Stimulated activated CD8-positive, alpha-beta memory T cell treated with anti-CD3 and anti-CD28 coated beads, Interleukin-2, amount 100 ng/mL, for 1 hour (primary cell): ENCODE measurements at places on chromosomes 1 and 21.

GRCh38 chr1:18527921-18528320, 47.2 kb downstream of the KLHDC7A start:
- DNase-seq = no peak

- DNase-seq = no peak
Observed at GRCh38 chr1:221045842-221046831, 166.9 kb downstream of the HLX start.

DNA sequence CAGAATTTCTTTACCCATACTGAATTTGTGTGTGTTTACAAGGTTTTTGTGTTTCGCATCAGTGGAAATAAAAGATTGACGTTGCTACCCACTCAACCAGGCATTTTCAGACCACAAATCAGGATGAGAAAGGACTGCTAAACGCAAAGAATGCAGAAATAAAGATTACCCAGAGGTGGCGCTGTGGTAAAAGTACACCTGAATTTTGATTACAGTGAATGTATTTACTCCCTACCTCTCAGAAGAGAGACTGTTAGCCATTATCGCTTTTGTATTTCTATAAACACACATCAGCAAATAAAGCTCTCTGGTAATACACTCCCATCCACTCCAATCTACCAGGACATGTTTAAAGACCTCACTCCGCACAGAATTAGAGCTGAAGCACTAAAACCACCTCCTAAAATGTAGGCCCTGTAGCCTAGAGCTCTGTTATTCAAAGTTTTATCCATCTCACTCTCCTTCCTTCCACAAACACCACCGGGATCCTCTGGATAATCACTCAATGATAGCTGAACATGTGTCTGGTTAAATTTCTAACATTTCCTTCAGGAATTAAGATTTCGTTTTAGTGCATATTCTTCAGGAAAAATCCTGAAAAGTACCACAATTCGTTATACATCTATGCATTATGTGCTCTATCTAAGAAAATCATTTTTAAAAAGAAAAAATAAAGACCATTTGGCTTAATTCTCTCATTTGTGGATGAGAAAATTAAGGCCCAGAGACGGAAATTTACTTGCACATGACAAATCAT, 2.5 kb upstream of the LMO4 start:
- no peak for DNase-seq

DNA sequence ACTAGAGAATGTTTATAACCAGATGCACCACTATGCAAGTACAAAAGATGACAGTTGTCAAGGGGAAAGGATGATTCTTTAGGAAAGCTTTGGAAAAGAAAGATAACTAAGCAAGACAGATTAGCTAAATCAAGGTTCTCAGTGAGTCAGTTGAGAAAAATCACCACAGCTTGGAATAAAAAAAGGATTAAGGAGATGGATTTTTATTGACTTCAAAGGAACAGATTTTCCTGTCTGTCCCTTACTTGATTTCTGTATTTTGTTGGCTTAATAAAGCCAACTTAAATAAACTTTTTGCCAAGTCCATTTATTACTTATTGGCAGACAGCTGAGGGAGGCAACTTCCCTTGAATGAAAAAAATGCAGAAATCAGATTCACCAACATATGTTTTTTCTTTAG, 93.9 kb downstream of the NR5A2 start:
- DNase-seq = no peak

GRCh38 chr1:3956527-3957170, 56.6 kb upstream of the C1orf174 start:
- no peak for DNase-seq

DNA sequence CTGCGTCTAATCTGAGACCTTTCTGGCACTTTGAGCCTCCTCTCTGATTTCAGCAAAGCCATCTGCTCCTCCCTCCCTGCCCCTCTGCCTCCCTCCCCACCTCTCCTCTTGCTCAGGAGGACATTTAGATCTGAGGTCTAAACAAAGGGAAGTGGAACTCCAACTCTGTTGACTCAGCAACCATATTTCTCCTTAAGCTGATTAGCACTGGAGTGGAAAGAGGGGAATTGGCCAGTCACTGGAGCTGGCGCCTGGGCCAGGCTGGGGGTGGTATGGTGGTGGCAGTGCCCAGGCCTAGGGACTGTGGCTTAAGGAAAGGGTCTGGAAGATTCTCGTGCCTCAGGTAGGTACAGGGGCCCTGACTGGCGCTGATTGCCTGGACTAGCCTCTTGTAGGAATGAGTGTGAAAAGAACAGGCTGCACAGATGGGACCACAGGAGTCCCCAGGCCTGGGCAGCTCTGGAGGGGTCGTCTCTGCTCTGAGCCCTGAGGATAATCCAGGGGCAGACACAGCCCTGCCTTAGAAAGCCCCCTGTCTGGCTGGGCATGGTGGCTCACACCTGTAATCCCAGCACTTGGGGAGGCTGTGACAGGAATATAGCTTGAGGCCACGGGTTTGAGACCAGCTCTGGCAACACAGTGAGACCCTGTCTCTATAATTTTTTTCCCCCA, 11.9 kb downstream of the SH2D2A start:
- no peak for DNase-seq

GRCh38 chr1:155255243-155256007, at the start of gene ENTREP3:
Gene ENTREP3 (minus strand): TSS chr1:155255483. CDS start chr1:155254877, 606 bp downstream.
- peak; percentile 49 for DNase-seq

GRCh38 chr1:3779912-3780416, 7.4 kb downstream of the SMIM1 start:
- DNase-seq = no peak

- DNase-seq = no peak
Observed at GRCh38 chr21:15192243-15192642, 127.4 kb upstream of the NRIP1 start.

DNA sequence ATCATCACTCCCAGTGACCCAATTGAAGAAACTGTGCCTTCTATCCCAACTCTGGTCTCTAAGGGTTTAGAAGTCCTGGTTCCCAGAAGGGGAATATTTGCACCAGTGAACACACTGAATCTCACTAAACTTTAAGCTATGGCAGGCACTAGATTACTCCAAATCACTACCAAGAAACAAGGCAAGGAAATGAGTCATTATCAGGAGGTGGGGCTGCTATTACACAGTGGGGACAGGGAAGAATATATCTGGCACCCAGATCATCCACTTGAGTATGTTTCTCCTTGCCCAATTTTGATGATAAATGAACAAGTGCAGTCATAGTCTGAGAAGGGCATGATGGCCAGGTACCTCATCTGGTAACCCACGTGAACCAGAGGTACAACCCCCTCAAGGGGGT, 7.0 kb downstream of the MRPL9 start:
- no peak for DNase-seq

DNA sequence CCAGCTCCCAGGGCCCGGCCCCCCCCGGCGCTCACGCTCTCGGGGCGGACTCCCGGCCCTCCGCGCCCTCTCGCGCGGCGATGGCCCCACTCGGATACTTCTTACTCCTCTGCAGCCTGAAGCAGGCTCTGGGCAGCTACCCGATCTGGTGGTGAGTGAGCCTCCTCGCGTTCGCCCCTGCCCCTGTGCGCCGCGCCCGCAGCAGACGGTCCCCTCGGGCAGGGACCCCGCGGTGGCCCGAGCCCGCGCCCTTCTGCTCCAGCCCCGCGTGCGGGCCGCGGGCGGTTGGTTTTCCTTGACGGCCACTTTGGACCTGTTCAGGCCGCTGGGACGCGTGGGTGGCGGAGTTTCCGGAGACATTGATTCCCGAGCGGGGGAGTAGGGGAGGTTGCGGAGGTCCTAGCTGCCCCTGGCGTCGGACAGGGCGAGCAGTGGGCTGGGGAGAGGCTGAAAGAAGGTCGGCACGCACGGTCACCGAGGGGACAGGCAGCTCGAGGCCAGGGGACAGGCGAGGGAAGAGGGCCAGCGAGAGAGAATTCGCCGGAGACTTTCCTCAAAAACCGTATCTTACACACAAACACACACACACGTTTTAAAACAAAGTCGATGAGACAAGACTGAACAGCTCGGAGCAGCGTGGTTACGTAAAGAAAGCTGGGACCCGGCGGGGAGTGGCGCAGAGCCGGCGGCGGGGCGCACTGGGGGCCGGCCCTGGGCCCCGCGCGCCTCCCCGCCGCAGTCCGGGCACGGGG, 427 bp downstream of the WNT3A start:
- no peak for DNase-seq

- DNase-seq = no peak
Observed at GRCh38 chr1:8314346-8315280, 3.3 kb upstream of the SLC45A1 start.

DNA sequence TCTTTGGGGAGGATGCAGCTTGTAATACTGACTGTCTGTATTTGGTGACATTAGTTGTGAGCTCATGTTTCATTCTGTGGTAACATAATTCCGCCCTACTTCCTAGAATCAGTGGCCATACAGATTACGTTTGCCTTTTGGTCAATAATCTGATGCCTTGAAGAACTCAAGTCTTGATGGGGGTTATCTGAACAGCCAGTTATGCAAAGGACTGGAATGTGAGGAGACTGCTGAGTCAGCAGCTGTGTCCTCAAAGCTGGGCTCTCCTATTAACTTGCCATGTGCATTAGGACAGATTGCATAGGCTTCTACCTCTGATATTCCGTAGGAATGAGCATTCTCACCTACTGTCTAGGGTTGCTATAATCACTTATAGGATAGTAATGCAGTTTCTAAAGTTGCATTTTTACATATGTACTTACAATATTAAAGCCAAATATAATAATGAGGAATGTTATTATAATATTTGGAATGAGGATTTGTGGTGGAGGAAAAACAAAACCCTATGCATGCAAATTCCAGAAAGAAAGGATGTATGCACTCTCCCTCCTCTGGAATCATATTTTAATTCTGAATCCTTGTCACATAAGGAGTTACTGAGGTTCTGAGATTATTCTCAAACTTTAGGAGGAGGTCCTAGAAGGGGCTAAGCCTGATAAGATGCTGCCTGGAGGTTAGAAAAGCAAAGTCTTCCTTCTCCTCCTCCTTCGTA, 116.0 kb downstream of the NOS1AP start:
- no peak for DNase-seq

GRCh38 chr21:28359300-28359699, 633.4 kb downstream of the LTN1 start:
- no peak for DNase-seq

DNA sequence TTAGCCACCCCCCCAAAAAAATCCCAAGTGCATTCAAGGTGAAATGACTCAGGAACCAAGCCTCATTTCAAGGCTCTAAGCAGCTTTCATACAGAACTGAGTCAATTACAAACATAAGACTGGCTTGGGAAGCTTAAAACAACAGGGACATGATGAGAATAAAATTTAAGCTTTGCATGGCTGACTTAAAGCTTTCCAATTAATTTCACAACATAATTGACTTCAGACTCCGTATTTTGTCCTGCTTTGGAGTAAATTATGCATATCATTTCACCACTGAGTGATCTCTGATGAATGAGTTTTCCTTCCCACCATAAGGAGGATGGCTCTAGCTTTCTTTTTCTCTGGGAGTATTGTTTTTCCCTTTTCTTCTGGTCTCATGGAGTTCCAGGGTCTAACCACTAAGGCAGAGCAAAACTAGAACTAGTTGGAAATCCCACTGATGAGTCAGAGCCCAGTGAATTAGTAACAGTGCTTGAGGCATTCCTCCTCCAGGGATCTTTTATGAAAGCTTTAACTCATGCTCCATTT, 72.8 kb downstream of the XCL2 start:
- DNase-seq = no peak

DNA sequence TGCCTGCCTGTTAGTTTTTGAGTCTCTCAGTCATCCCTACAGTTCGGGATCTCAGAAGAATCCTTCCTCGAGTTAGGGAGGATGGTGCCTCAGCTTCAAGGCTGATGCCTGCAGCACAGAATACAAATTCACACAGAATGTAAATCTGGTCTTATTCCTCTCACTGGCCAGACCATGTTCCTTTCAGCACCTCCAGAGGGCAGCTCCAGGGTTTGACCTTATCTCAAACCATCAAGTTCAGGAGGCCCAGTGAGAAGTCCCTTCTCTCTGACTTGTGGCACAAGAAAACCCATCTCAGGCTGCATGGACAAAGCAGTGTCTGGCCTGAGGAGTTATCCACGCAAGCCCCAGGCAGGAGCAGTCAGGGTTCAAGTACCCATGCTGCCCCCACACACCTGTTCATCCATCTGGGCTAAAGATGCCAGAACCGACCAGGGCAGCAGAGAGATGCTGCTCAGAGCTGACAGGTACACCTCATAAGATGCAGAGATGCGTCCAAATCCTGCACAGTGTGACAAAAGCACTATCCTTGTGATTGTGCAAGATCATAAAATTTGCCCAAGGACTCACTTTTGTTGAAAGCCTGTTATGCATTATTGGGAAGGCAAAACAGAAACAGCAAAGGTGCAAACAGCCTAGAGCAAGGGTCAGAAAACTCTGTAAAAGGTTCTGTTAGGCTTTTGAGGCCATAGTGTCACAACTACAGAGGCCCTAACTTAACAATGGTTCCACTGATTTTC, 49.8 kb downstream of the BCAR3 start:
- no peak for DNase-seq

GRCh38 chr1:235532360-235532759, 28.1 kb upstream of the B3GALNT2 start:
- DNase-seq = no peak

GRCh38 chr1:226664413-226665101, 74.5 kb downstream of the ITPKB start:
- no peak for DNase-seq

- no peak for DNase-seq
Observed at GRCh38 chr1:118004312-118004711, 74.8 kb downstream of the WDR3 start.
